Peyer's patch (tissue), 4 donors: ENCODE measurements at places on chromosomes 5 and 9. TPM values are rescaled to one million over a fixed set of nuclear protein-coding genes. Genes with fewer than 3 reads are reported as not detected.

DNA sequence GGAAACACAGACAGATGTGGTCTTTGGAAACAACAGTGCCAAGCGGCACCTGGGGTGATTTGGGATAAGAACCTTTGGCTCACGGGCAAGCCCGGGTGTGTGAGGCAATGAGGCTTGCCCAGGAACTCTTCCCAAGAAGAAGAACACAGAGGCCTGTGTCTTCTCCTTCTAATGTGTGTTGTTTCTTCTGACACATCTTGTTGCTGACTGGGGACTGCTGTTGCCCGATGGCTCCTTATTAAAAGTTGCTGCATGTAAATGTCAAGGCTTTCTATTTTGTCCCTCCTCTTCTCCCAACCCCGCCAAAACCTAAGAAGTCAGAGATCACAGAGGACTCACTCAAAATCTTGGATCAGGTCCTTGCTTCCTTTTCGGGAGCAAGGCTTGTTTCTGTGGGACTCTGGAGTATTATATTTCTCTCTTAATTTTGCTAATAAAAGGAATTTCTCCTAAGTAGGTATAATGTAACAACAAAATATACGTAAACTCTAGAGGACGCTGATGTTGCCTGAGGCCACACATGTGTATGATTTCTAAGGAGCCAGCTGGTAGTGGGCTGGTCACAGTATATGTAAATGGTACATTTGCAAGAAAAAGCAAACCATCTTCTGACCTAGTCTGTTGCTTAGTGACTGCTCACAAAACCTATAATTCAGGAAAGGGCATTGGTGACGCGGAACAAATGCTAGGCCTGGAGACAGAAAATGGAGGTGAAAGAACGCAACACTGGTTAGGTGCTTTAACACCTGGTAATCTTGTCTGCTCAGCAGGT is 232.5 kb downstream of the GADD45G start:
- DNase-seq = no peak

DNA sequence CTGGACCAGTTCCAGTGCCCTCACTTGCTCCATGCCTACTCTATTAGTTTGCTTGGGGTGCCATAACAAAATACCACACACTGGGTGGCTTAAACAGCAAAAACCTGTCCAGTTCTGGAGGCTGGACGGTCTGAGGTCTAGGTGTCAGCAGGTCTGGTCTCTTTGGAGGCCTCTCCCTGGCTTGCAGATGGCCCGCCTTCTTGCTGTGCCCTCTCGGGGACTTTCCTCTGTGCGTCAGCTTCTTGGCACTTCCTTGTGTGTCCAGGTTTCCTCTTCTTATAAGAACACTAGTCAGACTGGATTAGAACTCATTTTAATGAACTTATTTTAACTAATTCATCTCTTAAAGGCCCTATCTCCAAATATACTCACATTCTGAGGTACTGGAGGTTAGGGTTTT is 97.2 kb downstream of the CARTPT start:
- DNase-seq = no peak

GRCh38 chr5:79357398-79357797 is 121.5 kb downstream of the JMY start:
- DNase-seq = no peak

DNA sequence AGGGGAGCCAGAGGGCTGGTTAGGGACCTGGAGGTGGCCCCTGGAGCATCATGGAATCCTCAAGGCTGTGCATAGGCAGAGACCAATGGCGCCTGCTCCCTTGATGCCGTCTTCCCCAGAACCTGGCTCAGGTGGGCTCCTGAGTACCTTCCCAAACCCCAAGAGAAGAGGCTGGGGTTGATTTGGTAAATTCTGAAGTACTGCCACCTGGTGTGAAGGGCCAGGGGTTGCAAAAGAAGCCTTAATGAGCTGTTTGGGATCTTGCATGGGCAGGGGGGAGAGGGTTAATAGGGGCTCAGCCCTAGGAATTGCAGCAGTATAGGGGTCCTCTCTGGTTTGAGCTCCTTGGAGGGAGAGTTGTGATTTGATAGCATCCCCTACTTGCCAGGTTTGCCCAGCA is 52.1 kb downstream of the CYSTM1 start:
- no peak for DNase-seq

DNA sequence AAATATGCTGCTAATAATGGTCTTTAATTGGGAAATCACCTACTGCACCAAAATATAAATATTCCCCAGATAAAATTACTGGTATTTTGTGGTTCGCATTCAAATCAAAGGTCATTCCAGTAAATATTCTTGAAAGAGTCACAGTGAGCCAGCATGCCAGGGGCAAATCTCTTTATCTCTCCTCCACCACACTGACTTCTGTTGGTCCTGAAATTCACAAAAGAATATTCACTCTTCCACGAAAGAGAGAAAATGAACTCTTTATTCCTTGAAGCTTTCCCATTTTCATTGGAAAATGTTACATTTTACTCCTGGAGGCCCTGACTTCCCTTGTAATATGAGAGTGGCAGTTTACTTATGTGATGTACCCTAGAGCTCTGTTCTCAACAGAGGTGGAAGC is 39.7 kb downstream of the ZNF366 start:
- no peak for DNase-seq

- no peak for DNase-seq
These were observed 162.7 kb upstream of the S1PR3 start for GRCh38 chr9:88828492-88828974.

GRCh38 chr9:2354216-2354615 is 267.4 kb upstream of the VLDLR start:
- no peak for DNase-seq

- DNase-seq = no peak
These were observed 139.5 kb upstream of the CYLC2 start for GRCh38 chr9:102855641-102856040.

GRCh38 chr9:131304676-131305355 is 15.3 kb downstream of the PLPP7 start:
- no peak for DNase-seq

DNA sequence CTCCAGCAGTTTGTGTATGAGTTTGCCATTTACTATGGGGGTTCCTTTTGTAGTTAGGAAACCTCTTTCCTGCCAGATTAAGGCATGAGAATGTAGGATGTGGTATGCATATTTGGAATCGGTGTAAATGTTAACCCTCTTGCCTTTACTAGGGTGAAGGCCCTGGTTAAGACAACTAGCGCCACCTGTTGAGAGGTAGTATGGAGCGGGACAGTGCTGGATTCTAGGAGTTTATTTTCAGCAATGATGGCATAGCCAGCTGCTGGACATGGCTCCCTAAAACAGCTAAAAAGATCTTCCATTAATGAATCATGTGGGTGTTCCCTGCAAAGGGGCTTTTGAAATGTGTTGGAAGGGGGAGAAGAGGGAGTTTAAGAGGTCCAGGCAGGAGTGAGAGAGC is 30.7 kb upstream of the GPX3 start:
- no peak for DNase-seq

- no peak for DNase-seq
These were observed 131.1 kb downstream of the TLE1 start for GRCh38 chr9:81558091-81558830.

GRCh38 chr9:132973713-132974112 is 4.8 kb upstream of the GFI1B start:
- DNase-seq = no peak

- no peak for DNase-seq
These were observed 2.8 kb upstream of the TBCA start for GRCh38 chr5:77778881-77779438.

- no peak for DNase-seq
These were observed 3.5 kb downstream of the INPP5E start for GRCh38 chr9:136436055-136436634.

The CEP120 gene
- 47.9 TPM for total RNA-seq

The SYK gene
- 64.5 TPM for total RNA-seq

The LRRC14B gene
- total RNA-seq = not detected

The PCDHGB4 gene
- 2.1 TPM for total RNA-seq
